ENCODE measurements at places on chromosomes 5 and 9.

- no peak for DNase-seq
Measured at GRCh38 chr5:124660229-124661093, 86.0 kb downstream of the ZNF608 start.

GRCh38 chr9:134346151-134346550 lies 19.9 kb downstream of the RXRA start:
- DNase-seq: no peak

DNA sequence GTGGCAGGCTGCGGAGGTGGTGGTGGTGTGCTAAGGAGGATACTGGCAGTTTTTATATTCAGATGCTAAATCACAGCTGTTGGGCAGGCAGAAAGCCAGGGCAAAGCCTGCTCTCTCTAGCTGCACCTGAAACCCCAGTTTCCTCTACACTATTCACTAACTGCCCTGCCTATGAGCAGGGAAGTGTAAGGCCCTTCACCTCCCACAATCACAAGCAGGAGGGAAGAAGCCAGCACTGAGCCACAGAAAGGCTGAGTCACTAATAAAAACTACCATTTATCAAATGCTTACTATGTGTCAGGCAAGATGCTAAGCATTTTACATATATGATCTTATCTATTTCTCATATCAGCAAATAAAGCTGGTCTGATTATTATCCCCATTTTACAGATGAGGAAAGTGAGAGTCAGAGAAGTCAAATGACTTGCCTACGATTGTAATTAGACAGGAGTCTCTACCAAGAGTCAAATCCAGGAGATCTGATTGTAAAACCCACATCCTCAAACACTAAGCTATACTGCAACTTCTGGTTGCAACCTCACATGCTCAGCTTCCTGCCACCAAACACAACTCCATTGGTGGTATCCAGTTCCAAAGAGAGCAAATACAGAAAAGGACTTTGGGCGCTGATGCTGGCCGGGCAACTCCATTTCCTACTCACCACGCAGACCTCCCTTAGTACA lies 17.7 kb upstream of the IL6ST start:
- no peak for DNase-seq

DNA sequence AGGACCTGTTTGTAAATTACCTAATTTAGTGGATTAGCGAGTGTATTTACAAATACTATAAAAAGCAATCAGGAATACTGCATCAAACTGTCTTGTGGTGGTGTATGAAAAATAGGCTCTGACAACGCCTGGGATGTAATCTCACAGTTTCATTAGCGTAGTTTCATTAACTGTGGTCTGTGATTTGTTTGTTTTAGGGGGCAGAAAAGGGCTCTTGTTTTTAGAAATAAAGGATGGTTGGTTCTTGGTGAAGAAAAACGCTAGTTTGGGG lies 1.4 kb downstream of the SLC44A1 start:
- DNase-seq: no peak

GRCh38 chr5:134449167-134449566 lies 37.5 kb upstream of the CDKN2AIPNL start:
- no peak for DNase-seq

DNA sequence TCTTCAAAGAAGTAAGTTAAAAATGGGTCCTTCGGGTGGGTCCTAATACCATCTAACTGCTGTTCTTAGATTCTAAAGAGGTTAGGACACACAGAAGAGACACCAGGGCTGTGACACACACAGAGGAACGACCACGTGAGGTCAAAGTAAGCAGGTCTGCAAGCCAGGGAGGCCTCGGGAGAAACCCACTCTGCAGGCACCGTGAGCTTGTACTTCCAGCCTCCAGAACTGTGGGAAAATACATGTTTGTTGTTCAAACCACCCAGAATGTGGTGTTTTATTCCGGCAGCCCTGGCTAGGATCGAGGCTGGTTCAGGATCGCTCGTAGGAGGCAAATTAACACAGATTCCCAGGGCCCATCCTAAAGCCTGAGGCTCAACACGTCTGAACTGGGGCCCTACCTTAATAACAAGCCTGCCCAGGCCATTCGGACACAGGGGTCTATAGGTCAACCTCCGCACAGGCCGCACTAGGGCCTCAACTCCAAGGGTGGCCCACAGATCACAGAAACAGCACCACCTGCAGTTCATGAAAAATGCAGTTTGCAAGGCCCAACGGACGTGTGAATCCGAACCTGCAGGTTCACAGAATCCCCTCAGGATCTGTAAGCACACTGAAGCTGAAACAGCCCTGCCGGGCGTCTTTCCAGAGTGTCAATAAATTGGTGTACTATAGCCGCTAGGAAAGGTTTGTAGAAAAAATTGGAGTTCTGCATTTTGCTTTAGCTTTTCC lies 7.1 kb downstream of the MED10 start:
- DNase-seq: no peak

DNA sequence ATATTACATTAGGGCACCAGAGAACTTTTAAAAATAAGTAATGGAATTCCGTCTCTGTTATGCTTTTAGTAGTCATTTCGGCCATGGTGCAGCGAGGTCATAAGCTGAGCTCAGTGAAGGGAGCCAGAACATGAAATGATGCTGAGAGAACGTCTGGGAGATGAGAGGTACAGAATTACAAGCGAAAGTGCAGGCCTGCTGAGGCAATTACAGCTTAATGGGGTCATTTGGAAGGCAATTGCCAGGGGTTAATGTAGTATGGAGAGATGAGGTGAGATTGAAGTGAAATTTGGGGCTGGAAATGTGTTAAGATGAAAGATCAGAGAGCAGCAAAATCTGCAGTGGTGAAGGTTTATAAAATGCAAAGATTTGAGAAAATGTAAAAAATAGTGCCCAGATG lies 96.5 kb downstream of the PBX3 start:
- no peak for DNase-seq

GRCh38 chr5:141866096-141866495 lies 12.1 kb downstream of the PCDH1 start:
- DNase-seq: no peak

GRCh38 chr9:35518225-35518821 lies 28.4 kb downstream of the RUSC2 start:
- peak; percentile 92 for DNase-seq

DNA sequence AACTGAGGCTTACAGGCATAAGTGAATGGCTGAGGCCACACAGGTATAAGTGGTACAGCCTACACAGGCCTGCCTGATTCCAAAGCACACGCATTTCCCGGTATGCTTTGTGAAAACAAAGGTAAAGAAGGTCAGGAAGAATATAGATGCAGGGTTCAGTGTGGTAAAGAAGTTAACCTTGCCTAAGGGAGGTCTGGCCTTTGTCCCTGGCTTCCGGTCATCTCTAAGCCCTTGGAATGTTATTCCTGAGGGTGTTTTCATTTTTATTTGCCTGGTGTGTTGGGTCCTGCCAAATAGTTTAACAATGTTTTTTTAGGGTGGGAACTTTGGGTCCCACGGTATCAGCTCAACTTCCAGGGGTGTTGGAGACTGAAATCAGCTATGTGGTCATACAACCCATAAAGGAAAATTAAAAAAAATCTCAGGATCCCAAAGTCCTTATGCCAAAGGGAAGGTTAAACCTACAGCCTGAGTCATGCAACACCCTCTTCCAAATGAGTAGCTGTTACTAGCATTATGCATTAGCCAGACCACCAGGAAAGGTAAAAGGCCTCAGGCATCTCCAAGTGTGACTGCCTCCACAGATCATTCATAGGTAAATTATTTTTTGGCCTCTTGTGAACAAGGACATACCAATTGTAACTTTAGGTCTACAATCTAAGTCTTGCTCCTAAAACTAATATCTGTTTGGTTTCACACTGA lies 124.6 kb downstream of the ATP10B start:
- DNase-seq: no peak

DNA sequence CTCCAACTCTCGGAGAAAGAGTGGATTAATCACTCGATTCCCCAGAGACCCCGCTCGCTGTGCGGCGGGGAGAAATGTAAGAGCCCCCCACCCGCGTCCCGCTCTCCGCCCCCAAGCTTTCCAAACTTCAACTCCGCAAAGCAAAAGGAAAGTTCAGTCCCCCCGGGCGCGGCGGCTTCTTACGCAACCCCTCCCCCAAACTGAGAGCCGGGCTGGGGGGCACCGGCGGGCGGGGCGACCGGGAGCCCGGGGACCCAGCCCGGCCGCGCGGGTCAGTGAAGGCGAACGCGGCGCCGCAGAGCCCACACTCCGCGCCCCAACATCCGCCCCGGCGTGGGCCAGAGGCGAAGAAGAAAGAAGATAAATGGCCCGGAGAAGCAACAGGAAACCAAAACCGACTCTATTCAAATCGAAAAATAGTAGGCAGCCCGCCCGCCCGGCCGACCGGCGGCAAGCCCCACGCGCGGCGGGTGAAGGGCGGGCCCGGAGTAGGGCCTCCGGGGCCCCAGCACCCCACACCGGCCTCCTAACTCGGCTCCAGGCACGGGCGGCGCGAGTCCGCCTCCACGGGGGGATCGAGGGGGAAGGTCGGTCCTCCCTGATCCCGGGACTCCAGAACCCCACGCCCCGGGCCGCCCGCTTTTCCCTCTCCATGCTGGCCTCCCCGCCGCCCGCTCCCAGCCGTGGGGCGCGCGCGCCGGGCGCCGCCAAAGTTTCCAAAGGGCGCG lies 720 bp downstream of the NOTCH1 start:
- DNase-seq: no peak

- DNase-seq: no peak
Measured at GRCh38 chr5:74161170-74161569, 479.4 kb downstream of the ENC1 start.

DNA sequence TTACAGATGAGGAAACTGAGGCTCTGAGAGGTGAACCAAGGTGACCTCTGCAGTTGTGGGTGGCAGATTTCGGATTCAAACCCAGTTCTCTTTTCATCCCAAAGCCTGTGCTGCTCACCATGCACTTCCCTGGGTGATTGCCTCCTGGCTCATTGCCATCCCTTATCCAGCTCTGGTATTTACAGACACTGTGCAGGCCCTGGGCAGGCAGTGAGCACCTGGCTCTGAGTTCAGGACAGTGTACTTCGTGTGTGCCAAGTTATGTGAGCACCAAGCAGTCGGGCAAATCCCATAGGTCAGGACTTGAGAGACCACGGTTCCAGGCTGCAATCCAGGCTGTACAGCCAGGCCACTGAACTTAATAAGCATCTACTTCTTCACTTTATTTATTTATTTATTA lies 1.4 kb downstream of the LRSAM1 start:
- no peak for DNase-seq

- no peak for DNase-seq
Measured at GRCh38 chr5:44150075-44150723, 239.0 kb downstream of the FGF10 start.

DNA sequence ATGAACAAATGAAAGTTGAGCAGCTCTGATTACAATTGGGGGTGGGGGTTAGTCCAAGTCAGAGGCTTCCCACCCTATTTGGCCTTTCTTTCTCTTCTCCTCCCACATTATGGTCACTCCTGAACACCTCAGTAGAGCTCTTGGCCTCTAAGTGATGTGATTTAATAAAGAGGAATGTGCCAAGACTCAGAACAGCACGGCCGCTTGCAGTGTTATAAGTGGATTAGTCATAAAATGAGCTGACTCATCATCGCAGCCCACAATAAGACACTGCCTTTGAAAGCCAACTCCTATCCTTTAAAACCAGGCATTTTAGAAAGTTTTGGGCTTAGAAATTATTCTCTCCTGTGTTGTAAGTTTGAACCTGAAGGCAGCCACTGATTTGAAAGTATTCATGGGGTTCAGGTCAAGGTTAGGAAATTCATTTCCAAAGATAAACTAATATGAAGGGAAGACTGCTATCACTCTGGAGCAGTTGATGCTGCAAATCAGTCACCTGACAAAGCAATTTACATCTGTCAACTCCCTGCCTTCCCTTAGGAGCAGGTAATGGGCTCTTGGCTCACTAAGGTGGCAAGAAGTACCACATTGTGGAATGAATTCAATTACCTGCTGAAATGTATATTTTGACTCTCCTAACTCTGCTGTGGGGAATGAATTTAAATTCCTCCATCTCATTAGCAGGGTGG lies 283.6 kb upstream of the NMUR2 start:
- DNase-seq: peak; percentile 88

DNA sequence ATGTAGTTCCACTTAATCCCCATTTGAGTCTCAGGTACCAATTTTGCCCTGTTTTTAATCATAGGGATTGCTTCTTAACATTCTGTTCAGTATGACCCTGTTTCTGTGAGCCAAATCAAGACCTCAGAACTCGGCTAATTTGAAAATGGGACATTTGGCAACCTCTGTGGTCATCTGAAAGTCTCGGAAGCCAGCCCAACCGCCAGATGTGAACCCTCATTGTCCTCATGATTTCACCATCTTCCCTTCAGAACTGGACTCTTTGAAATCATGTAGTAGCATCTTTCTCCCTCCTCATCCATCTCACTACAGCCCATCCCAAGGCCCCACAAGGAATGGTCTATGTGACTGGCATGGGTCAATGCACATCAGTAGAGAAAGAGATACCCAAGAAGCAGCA lies 88.9 kb downstream of the S1PR3 start:
- DNase-seq: no peak

GRCh38 chr5:111231119-111231518 lies 6.9 kb downstream of the CAMK4 start:
- no peak for DNase-seq

DNA sequence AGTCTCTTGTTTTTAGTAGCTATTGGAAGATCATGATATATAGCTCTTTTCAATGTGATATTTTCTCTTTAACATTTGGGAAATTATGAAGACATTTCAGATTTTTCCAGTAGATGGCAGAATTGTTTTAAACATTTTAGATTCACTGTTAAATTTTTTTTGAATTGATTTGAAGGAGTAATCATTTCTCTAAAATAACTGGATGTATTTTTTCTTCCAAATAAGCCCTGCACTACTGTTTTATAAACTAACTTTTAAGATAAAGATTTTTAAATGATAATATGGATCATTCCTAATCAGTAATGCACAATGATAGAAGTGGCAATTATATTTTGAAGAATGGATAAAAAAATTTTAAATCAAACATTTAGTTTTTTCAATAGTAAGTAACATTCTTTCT lies 14.2 kb downstream of the NDUFAF2 start:
- DNase-seq: no peak

GRCh38 chr5:175597718-175598117 lies 60.2 kb upstream of the HRH2 start:
- no peak for DNase-seq

Measured in non-pigmented ciliary epithelial cell (primary cell).